ENCODE measurements at places on chromosomes 7 and 10.

GRCh38 chr7:139358541-139359365 is 941 bp upstream of the LUC7L2 start:
- DNase-seq = peak; percentile 29

DNA sequence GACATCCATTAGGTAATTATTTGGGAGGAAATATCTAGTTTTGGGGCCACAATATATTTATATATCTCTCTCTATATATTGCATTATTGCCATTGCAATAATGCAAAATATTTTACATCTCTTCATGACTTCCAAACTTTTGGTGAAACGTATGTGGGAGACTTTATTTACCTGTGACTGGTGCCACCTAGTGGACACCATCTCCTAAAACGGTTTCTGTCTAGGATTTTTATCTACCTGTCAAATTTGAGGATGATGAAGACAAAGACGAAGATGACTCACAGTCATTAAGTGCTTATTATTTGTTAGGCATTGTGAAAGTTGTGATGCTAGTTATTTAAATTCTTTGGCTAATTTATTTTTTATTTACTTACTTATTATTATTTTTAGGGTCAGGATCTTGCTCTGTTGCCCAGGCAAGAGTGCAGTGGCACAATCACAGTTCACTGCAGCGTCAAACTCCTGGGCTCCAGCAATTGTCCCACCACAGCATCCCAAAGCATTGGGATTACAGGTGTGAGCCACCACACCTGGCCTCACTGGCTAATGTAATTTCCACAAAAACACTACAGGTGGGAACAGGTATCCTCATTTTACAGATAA is 18.7 kb upstream of the CBLL1 start:
- DNase-seq = peak; percentile 24

DNA sequence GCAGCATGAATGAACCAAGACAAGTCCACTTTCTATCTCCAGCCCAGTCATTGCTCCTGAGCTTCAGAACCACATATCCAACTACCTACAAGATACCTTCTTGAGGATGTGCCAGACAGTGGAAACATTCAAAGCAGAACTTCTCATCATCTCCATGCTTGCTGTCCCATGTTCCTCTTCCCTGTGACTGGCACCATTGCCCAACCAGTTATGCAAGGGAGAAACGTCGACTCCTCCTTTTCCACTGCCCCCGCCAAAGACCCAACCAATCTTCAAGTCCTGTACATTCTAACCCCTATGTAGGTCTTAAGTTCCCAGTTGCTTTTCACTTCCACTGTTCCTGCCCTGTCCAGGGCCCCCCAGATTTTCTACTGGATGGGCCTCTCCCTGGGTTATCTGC is 225.7 kb downstream of the RPS24 start:
- DNase-seq = no peak

- DNase-seq = no peak
Measured at GRCh38 chr10:34407324-34407805, 407.7 kb downstream of the PARD3 start.

- no peak for DNase-seq
Measured at GRCh38 chr10:132220061-132220460, 33.3 kb downstream of the DPYSL4 start.
